B cell (primary cell): ENCODE measurements at places on chromosomes 7 and 10.

GRCh38 chr7:13687500-13687899 lies 302.0 kb downstream of the ETV1 start:
- H3K27ac ChIP-seq: no peak overlapping the region
- H3K4me1 ChIP-seq: no peaks in the 10 kb centered on the region
- no peak overlapping the region for H3K4me3 ChIP-seq

DNA sequence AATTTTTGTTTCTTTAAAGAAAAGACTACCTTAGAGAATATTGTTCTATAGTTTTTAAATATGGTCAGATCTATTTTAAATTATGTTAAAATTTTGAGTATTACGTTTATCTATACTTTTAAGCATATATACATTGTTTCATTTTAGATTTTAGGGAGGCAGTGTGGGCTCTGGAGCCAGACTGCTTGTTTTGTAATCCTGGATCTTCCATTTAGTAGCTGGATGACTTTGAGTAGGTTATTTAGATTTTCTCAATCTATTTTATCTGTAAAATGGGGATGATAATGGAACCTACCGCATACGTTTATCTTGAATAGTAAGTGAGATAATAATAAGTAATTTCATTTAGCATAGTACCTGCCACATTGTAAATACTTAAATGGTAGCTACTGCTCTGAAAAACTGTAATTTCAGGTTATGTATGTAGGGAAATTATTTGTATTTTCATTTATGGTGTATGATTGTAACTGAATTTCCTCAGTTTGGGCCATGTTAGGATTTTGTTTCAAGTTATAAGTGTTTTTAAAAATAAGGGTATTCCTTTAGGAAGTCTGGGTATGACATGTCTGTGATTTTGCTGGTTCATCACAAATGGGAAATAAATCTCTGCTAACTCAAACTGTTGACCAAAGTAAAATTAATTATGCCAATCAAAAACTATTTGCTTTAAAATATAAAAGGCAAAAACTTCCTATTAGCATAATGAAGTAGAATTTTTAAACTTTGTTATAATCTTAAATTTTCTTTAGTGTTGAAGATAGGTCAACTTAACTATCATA lies 6.5 kb downstream of the PTEN start:
- no peaks in the 10 kb centered on the region for H3K27me3 ChIP-seq
- peaks cover 52% of the 10 kb centered on the region for H3K4me1 ChIP-seq
- no peak for DNase-seq
- no peak overlapping the region for H3K4me3 ChIP-seq

- DNase-seq: no peak
- H3K27ac ChIP-seq: no peak overlapping the region
Observed at GRCh38 chr7:129495987-129496386, 6.3 kb upstream of the SMKR1 start.

DNA sequence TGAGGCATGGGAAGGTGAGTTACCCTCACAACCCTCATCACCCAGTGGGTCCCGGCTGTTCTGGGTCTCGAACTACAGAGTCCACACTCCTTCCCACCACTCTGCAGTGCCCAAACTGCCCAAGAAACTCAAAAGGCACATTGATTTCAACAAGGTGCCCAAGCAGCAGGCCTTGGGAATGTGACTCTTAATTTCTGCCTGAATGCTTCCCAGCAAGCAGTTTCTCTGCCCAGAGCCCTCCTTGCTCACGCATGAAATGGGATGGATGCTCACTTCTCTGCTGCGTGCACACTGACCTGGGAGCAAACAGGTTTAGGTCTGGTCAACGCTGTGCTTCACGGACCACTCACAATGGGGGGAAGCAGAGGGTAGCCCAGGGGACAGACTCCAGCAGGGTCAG lies 77.9 kb downstream of the GRB10 start:
- no peaks in the 10 kb centered on the region for H3K36me3 ChIP-seq
- no peak for DNase-seq
- H3K4me1 ChIP-seq: no peaks in the 10 kb centered on the region
- no peak overlapping the region for H3K4me3 ChIP-seq
- no peak overlapping the region for H3K27ac ChIP-seq

DNA sequence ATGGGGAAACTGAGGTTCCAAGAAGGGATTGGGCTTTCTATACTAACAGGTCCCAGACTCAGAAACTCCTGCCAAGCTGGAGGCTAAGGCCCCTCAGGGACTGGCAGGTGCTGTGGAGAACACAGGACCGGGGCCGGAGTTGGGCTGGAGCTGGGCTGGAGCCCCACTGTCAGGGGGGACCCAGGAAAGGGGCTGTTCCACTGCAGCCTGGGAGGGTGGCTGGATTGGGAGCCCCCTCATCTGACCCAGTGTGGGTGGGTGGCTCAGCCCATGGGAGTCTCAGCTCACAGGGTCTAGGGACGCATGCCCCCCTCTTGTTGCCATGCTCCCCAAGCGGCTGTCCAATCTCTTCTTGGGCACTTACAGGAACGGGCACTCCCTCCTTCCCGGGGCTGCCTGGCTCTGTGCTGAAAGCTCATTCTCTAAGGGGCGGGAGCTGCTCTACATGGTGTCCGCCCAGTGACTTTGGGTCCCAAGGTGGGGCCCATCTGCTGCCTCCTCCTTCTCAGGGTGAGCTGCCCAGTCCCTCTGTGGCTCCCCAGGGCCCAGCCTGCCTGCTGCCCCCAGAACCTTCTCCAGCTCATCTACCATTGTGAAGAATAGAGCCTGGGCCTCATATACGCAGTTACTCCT lies 126.5 kb downstream of the MYL10 start:
- H3K4me3 ChIP-seq: no peak overlapping the region
- H3K4me1 ChIP-seq: peaks cover 25% of the 10 kb centered on the region
- peak overlapping the region; percentile 20 for H3K27ac ChIP-seq
- no peaks in the 10 kb centered on the region for H3K36me3 ChIP-seq
- DNase-seq: no peak

DNA sequence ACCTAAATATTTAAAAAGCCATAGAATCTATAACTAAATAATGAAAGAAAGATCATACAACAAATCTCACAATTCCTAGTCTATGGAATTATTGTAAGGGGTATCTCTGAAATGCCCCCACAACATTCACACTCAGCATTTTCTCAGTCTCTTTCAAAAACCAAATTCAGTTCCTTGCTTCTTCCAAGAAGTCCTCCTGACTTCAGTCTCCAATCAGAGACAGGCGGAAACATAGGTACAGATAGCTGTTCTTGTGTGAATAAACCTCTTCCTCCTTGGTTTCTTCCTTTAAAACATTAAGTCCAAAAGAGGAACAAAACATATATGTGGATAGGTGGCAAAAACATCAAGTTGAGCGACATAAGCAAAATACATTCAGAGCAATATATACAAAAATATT lies 13.9 kb upstream of the FBXW4 start:
- no peaks in the 10 kb centered on the region for H3K27me3 ChIP-seq
- no peak for DNase-seq
- no peaks in the 10 kb centered on the region for H3K36me3 ChIP-seq
- no peak overlapping the region for H3K27ac ChIP-seq
- no peak overlapping the region for H3K4me3 ChIP-seq

- H3K4me1 ChIP-seq: no peaks in the 10 kb centered on the region
- H3K27ac ChIP-seq: no peak overlapping the region
- no peak overlapping the region for H3K4me3 ChIP-seq
- DNase-seq: no peak
Observed at GRCh38 chr7:151794508-151795167, 82.3 kb downstream of the PRKAG2 start.

DNA sequence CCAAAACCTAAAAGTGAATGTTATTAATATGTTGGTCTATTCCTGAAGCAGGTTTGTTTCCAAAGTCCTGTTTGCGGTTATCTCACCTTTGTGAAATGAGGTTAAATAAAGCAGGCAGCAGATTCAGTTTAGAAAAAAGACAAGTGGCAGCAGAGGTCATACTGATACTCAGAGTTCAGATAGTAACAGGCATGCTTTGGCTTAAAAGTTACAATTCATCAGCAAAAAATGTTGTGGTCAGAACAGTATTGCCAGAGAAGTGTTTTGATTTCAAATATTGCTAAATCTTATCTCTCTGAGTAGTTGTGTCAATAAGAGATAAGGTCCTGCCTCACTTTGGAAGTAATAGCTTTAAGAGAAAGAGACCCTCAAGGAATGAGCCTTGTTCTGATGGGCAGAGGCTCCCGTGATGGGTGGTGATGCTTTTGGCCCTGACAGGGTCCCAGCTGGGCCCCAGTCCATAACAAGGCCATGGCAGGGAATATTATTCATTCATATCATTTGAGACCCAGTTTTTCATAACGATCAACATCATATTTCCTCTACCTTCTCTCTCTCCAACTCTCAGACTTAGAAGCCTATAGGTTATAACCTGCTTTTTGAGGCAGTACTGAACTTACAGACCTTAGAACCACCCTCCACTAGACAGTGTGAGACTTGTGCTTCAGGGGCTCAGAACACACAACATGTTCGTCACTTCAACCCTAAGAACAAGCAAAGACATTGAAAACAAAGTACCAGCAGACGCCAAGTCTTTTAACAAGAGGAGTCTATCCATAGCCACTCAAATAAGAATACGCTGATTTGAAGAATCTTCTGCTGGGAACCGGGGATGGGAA lies 58.5 kb upstream of the AHR start:
- H3K4me1 ChIP-seq: peaks cover 5% of the 10 kb centered on the region
- no peak overlapping the region for H3K4me3 ChIP-seq
- H3K36me3 ChIP-seq: no peaks in the 10 kb centered on the region
- no peaks in the 10 kb centered on the region for H3K27me3 ChIP-seq
- H3K27ac ChIP-seq: no peak overlapping the region

DNA sequence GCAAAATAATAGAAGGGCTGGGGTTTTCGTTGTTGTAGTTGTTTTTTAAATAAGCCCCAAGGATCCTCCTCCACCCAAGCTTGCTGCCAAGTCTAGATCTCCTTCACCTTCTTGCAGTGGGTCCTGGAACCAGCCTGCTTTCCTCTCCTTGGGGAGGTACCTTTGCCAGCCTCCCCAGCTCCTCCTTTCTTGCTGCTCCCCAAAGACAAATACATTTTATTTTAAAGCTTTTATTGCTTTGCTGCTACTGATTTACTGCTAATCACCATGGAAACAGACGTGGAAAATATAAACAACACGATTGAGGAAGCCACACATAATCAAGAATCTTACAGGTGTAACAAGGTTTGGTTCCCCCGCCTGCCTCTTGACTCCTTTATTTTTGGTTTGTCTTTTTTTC lies 17.4 kb upstream of the SLF2 start:
- peak; percentile 44 for DNase-seq
- no peak overlapping the region for H3K27ac ChIP-seq
- H3K36me3 ChIP-seq: no peaks in the 10 kb centered on the region
- no peak overlapping the region for H3K4me3 ChIP-seq

DNA sequence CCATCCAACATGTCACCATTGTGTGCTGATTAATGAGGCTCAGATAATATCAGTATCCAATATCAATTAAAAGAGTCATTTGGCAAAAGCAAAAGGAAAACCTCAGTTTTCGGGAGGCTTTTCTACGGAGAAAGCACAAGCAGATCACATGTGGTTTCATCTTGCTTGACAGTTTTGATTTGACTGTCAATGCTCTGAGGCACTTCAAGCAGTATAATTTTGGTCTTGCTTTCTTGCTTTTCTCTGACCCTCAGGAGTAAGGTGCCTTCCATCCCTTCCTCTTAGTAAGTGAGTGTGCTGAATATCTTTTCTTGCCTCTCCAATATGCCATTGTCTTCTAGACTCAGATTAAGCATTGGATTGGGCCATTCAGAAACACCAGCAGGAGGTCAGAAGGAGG lies 115.5 kb upstream of the CALCR start:
- H3K27me3 ChIP-seq: no peaks in the 10 kb centered on the region
- no peaks in the 10 kb centered on the region for H3K36me3 ChIP-seq
- H3K4me1 ChIP-seq: no peaks in the 10 kb centered on the region
- H3K27ac ChIP-seq: no peak overlapping the region
- no peak overlapping the region for H3K4me3 ChIP-seq
- no peak for DNase-seq

- H3K27ac ChIP-seq: no peak overlapping the region
- DNase-seq: no peak
- H3K4me1 ChIP-seq: no peaks in the 10 kb centered on the region
- no peaks in the 10 kb centered on the region for H3K36me3 ChIP-seq
Observed at GRCh38 chr7:28990200-28990960, 32.2 kb upstream of the TRIL start.

DNA sequence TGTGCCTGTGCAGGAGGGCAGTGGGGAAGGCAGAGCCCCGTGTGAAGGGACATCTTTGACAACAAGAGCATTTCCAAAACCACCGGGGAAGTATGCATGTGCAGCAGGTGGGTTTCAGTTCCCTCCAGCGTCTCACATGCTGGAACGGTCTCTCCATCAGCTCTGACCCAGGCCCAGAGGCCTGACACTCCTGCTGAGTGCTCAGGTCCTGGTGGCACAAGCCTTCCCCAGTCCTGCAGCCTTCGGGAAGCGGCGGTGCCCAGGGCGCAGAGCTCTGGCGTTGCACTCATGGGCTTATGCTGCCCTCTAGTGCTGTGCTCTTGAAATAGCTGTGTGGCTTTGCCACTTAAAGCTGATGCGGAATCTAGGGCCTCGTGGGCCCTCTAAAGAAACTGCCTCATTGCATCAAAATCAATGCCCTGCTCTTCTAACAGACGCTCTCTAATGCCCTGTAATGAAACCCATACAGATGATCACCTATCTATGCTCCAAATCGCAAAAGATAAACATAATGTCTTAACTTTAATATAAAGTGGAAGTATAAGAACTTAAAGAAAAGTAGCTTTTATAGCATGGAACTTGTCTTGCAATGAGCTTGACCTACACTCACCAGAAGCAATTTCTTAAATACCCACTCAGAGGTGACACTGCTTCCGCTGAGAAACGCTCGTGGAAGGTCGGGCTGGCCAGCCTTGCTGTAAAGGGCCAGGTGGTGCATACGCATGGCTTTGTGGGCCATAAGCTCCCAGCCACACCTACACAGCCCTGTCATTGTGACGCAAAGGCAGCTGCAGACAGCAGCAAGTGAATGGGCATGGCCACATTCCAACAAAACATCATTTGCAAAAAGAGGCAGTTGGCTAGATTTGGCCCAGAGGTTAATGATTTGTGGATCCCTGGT lies 38.6 kb downstream of the CLRN3 start:
- no peak overlapping the region for H3K4me3 ChIP-seq
- DNase-seq: peak; percentile 76

DNA sequence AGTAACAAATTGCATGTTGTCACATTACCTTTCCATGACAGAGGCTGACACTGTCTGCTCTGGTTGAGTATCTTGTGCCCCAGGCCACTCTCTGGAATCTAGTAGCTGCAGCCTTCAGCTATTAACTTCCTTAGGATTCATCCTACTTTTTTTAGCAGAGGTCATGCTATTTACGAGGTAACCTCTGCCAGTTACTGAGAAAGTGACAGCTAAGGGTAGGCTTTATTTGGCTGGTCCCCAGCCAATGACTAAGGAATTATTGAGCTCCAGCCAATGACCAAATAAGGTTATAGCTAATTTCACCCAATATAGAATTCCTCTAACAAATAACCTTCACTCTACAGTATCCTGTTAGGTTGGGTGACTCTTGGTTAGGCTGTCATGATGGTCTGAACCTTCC lies 1361.7 kb downstream of the XPNPEP1 start:
- no peak overlapping the region for H3K4me3 ChIP-seq
- H3K27me3 ChIP-seq: no peaks in the 10 kb centered on the region

DNA sequence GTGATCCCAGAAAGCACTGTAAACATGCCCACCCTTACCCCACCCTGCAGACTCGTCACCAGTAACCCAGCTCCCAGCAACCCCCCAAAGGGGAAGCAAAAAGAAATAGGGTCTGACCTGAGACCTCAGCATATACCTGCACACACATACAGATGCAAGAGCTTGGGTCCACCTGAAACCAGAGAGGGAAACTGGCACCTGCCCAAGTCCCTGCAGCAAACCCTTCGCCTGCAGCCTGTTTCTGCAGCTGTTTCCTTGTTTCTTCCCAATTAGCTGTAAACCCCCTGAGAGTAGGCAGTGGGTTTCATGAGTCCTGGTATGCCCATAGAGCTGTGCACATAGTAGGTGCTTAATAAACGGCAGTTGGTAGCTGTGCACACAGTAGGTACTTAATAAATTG lies 140.5 kb downstream of the FGFR2 start:
- no peaks in the 10 kb centered on the region for H3K27me3 ChIP-seq
- DNase-seq: no peak
- H3K4me1 ChIP-seq: no peaks in the 10 kb centered on the region
